Stomach (tissue), 19 donors: ENCODE measurements at places on chromosomes 5 and 9. TPM values are rescaled to one million over a fixed set of nuclear protein-coding genes. Genes with fewer than 3 reads are reported as not detected.

TGFBI gene
- 70.1 TPM for total RNA-seq

IL5 gene
- not detected for total RNA-seq

PHF24 gene
- not detected for total RNA-seq

PALM2AKAP2 gene
- total RNA-seq, result not detected

- no peak for DNase-seq
These were observed 3.5 kb downstream of the DMXL1 start for GRCh38 chr5:119074419-119074818.

GRCh38 chr5:138639326-138639725 is 64.1 kb upstream of the HSPA9 start:
- DNase-seq, result no peak

DNA sequence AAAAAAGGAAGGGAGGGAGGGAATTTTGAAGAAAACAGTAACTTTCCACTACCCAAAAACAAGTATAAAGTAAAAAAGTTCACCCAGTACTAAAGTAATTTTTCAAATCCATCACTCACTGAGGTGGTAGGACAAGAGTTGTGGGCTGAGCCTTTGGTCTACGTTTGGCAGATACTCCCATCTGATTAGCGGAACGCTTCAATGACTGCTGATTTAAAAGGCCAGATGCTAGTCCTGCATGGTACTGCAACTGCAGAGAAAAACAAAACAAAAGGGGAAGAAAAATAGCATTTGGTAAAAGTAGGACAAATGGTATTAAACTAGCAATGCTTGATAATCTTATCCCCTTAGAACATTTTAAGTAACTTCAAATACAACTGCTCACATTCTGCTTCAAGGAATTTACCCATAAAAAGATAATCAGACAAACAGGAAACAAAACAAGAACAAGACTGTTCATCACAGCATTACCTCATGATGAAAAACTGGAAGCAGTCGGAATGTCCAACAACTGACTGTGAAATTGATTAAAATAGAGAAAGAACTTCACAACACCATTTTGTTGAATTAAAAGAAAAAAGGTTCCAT is 65.4 kb downstream of the MED27 start:
- DNase-seq, result no peak

GRCh38 chr9:100368672-100369071 is 15.9 kb upstream of the TEX10 start:
- no peak for DNase-seq

DNA sequence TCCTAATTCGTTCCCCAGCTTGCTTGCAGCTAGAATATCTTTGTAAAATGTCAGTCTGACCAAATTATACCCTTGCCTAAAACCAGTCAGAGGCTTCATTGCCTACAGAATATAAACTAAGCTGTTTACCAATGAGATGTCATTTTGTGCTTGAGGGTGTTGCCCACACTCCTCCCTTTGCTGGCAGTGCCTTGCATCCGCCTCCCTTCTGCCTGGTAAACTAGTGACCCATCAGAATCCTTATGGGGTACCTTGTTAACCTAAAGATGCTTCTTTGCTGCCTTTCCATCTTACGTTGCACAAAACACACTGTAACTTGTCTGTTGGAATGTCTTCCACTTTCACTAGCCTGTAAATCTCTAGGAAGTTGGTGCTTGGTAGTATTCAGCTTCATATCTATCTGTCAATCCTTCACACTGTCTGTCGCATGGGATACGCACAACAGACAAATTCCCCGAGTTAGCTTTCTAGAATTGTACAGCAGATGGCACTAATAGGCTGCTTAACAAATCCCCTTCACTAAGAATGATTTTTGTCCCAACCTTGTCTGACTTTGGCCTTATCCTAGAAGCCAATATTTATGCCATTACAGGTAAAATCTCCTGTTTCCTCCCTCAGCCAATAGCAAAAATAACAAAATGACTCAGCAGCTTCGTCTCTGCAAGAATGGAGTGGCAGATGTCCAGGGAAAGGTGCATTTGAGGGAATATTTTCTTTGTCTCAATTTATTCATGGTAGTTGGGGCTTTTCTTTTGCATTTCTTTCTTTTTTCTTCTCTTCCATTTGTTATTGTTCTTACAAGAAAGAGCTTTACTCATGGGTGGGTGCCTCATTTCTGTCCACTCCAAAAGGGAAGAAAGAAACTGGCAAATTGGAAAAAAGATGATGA is 3.0 kb downstream of the NUDT2 start:
- DNase-seq, result no peak

DNA sequence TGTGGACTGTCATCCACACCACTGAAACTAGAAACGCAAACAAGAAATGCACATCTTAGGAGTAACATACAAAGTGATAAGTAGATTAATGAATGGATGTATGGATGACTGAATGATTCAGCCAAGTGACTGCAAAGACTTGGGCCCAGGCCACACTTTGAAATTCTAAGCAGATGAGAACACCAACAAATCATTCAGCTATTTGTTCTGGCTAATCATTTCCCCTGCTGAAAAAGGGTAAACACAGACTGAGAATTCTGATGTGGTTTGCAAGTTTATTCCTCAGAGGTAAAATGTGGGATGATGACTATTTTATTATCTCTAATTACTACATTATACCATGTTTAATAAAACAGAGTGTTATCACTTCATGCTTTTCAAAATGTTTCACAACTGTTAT is 163.2 kb upstream of the ADAMTS16 start:
- DNase-seq, result no peak

GRCh38 chr9:137645211-137645610 is 26.4 kb downstream of the EHMT1 start:
- no peak for DNase-seq

DNA sequence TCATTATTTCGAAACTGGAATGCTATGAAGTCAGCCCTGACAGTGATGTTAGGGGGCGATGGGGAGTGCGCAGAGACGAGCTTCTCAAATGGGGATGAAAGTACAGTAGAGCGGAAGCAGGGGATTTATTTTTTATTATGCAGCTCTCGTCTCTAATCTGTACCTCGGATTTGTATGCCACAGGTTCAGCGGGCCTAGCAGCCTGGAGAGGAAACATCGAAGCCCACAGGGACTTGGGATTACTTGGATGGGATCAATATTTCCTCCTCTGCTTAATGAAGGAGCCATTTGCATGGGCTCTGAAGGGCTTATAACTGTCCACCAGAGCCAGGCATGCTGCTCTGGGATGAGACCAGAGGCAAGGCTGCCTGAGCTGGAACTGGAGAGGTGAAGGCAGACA is 133.5 kb upstream of the RAPGEF1 start:
- no peak for DNase-seq
